Forelimb muscle (tissue), 1 donor: ENCODE measurements at places on chromosomes 4 and X.
A peak's percentile ranks its signal among the peaks of the same experiment; 100 is the strongest.

- DNase-seq, result no peak
Observed at GRCh38 chr4:47118192-47118929, 87.0 kb downstream of the GABRB1 start.

GRCh38 chr4:183960046-183960420, 54.9 kb downstream of the STOX2 start:
- peak; percentile 92 for DNase-seq

GRCh38 chr4:67437974-67438713, 107.2 kb downstream of the CENPC start:
- no peak for DNase-seq

- DNase-seq, result no peak
Observed at GRCh38 chr4:16443504-16444088, 217.3 kb upstream of the TAPT1 start.

DNA sequence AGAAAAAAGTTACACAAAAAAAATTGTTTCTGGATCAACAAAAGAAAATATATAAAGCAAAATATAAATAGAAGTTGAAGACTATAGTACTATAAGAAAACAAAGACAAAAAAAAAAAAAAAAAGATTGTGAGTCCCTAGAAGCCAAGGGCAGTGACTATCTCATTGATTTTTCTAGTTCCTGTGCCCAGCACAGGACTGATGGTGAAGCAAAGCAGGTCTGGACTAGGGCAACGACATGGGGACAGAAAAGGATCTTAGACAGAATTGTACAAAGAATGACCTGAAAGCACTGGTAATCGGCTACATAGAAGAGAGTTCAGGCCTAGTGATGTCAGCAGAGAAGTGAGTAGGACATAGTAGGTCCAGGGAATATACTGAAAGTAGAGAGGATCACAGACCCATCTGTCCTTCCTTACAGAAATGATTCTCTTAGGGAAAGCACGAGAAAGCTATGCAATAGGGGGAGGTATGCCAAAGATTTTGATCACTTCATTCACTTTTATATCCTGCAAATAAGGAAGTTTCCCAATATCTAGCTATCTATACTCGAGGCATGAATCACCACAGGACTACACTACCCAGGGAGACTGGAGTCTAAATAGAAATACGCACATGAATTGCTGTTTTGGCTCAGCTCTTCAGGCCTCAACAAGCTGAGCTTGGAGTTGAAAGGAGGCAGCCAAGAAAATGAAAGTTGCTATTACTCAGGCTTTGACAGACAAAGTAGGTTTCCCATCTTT, 230.9 kb upstream of the GPC4 start:
- no peak for DNase-seq

GRCh38 chrX:74119016-74119910, 184.7 kb upstream of the ZCCHC13 start:
- no peak for DNase-seq

DNA sequence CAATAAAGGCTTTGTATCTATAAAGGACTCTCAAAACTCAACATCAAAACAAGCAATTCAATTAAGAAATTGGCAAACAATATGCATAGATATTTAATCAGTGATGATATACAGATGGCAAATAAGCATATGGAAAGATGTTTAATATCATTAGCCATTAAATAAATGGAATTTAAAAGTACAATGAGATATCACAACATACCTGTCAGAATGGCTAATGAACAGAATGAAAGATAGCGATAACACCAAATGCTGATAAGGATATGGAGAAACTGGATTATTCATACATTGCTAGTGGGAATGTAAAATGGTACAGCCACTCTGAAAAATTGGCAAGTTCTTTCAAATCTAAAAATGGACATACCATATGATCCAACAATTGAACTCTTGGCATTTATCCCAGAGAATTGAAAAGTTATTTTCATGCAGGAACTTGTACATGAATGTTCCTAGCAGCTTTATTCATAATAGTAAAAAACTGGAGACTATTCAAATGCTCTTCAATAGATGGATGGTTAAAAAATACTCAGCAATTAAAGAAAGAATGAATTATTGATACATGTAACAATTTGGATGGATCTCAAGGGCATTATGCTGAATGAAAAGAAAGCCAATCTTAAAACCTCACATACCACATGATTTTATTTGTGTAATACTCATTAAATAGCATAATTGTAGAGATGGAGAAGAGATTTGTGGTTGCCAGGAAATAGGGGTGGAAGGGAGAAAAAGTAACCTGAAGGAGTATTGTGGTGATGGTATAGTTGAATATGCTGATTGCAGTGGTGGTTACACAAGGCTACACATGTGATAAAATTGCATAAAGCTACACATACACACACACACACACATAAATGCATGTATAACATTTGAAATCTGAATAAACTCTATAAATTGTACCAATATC, 45.9 kb upstream of the ALG13 start:
- no peak for DNase-seq

GRCh38 chr4:7546809-7547367, 112.2 kb upstream of the PSAPL1 start:
- no peak for DNase-seq

GRCh38 chr4:113952452-113953029, 26.9 kb downstream of the ARSJ start:
- no peak for DNase-seq
